ENCODE measurements at places on chromosomes 3 and 15.
A peak's percentile ranks its signal among the peaks of the same experiment; 100 is the strongest.

DNA sequence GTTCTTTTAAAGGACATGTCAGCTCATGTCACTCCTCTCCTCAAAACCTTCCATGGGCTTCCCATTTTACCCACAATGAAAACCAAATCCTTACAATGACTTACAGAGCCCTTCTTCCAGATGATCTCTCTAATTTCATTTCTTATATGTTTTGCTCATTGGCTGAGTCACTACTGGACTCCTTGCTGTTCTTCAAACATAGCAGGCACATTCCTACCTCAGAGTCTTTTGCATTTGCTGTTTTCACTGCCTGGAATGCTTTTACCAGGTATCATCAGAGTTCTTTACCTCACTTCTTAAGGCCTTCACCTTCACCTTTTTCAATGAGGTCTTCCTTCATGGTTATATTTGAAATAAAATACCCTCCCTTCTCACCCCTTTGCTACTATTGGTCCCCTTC, 57.3 kb downstream of the NECTIN3 start:
- peak; percentile 6 for DNase-seq

DNA sequence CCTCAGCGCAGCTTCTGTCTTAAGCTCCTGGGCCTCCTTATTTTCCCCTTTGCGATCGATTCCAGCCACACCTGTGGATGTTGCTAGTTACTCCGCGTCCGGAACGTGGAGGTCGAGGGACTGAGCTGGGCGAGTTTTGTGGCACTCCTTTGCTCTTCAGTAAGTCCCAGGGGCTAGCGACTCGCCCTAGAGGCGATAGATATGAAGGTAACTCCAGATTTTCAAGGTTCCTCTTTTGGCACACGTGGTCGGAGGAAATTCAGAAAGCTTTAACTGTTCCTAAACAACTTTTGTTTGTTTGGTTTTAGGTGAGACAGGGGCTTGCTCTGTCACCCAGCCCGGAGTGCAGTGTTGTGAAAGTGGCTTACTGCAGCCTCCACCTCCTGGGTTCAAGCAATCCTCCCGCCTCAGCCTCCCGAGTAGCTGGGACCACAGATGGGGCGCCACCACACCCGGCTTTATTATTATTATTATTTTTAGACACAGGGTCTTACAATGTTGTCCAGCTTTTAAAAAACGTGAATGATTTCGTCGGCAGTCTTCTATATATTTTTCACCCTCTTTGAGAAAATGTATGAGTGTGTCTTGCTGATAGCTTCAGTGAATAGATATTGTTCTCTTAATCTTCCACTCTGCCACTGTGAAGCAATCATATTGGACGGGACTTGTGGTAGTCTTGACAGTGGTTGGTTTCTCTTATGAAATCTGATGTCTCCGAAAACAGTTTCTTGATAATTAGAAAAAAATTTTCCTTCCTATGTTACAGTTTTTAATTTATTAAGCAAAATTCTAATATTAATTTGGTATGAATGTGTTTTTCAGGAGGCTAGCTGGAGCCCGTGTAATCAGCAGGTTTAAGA, 785 bp downstream of the MFSD1 start:
- DNase-seq, result no peak

- peak; percentile 34 for DNase-seq
These were observed 380.4 kb upstream of the PROK2 start for GRCh38 chr3:72165317-72165716.

GRCh38 chr3:146493221-146493620, 23.9 kb upstream of the PLSCR2 start:
- DNase-seq, result no peak

DNA sequence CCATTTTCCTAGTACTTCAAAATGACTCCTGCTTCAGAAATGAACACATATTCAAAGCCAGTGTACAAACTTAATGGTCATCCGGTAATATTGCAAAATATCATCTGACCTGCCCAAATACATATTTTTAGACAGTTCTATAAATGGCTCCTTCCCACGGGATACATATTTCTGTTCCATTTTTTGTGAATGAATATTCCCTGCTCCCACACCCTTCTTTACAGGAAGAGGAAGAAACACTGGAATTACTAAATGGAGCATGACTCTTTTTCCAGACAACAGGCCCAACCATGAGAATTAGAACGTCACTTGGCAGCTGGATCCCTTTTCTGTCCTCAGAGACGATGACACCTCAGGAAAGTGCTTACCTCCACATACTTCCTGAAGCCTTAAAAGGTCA, 38.0 kb upstream of the CBLB start:
- peak; percentile 66 for DNase-seq

DNA sequence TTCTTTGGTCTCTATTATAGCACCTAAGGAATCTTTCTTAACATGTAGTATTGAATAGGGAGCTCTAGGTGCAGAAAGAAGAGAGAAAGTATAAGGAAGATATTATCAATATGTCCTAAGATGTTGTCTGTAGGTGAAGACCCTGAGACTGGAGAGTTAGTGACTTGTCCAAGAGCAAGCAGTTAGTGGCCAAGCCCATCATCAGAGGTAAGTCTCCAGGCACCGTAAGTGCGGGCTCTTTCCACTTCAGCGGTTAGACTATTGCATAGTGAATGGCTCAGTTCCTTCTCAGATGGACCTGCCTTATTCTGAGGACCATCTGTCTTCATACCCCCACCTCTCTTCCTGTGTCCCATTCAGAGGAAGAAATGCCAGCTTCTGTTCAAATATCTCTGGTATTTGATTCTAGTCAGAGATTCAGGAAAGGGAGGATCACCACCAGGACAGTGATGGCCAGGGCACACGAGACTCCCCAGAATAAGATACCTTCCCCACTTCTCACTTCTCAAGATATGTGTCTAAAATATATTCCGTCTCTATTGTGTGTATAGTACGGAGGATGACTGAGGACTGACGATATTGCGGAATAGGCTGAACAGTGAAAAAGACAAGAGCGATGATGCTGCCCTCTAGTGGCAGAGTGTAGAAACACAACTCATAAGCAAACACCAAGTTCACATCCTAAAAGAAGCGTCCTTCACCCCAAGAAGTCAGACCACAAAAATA, 19.1 kb upstream of the ADGRG7 start:
- peak; percentile 76 for DNase-seq

- no peak for DNase-seq
These were observed 13.0 kb downstream of the PLD1 start for GRCh38 chr3:171797265-171797679.

GRCh38 chr15:47991357-47991756, 129.4 kb upstream of the SLC24A5 start:
- peak; percentile 1 for DNase-seq

DNA sequence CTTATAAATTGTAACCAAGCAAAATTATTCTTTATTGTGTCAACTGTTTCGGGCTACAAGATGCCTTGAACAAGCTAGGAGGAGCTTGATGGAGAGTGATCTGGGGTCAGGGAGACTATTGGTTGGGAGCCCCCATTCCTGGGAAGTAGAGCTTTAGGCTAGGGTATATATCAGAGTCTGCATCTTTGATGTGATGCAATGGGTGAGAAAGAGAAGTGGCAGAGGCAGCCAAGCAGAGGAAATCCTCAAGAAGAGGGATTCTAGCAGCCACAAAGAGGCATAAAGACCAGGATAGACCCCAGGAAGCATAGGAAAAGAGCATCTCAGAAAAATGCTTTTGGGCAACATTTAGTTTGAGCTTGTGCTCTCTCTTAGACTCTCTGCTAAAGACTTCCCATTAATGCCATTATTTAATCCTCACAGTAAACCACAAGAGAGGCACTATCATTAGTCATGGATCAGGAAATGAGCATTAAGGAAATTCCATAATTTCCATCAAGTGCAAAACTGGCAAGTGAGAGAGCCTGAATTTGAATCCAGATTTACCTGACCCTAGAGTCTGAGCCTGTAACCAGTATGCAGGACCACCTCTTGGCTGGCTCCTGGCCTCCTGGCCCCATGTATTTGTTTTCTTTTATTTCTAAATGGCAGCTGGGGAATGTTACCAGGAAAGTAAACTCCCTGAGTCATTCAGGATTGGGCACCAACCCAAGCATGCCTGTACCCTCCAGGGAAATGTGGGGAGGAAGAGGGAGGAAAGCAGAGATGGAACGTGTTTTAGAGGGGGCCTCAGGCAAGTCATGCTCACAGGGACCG, 118.7 kb downstream of the RPL22L1 start:
- peak; percentile 91 for DNase-seq

- DNase-seq, result peak; percentile 70
These were observed 47.4 kb upstream of the CRTC3 start for GRCh38 chr15:90482124-90483011.

DNA sequence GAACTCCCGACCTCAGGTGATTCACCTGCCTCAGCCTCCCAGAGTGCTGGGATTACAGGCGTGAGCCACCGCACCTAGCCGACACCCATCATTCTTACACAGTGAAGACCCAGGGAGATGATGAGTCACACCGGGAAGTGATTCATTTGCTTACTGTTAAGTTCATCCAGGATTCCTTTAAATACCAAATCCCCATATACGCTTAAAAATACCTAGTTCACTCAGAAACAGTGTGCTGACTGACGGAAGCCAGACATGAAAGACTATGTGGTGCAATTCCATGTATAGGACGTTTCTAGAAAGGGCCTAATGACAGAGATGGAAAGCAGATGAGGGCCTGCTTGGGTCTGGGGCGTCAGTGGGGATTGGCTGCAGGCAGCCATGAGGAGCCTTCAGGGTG, 75.2 kb downstream of the APBA2 start:
- peak; percentile 90 for DNase-seq

GRCh38 chr15:71273731-71274447, 158.6 kb downstream of the THSD4 start:
- DNase-seq, result no peak

- DNase-seq, result no peak
These were observed 494.0 kb upstream of the NR2F2 start for GRCh38 chr15:95836536-95836935.

GRCh38 chr3:56133423-56133822, 334.8 kb downstream of the ERC2 start:
- peak; percentile 83 for DNase-seq

GRCh38 chr3:194766845-194767244, 81.2 kb downstream of the FAM43A start:
- DNase-seq, result no peak

- DNase-seq, result no peak
These were observed 127.2 kb upstream of the DPH6 start for GRCh38 chr15:35673093-35673684.

DNA sequence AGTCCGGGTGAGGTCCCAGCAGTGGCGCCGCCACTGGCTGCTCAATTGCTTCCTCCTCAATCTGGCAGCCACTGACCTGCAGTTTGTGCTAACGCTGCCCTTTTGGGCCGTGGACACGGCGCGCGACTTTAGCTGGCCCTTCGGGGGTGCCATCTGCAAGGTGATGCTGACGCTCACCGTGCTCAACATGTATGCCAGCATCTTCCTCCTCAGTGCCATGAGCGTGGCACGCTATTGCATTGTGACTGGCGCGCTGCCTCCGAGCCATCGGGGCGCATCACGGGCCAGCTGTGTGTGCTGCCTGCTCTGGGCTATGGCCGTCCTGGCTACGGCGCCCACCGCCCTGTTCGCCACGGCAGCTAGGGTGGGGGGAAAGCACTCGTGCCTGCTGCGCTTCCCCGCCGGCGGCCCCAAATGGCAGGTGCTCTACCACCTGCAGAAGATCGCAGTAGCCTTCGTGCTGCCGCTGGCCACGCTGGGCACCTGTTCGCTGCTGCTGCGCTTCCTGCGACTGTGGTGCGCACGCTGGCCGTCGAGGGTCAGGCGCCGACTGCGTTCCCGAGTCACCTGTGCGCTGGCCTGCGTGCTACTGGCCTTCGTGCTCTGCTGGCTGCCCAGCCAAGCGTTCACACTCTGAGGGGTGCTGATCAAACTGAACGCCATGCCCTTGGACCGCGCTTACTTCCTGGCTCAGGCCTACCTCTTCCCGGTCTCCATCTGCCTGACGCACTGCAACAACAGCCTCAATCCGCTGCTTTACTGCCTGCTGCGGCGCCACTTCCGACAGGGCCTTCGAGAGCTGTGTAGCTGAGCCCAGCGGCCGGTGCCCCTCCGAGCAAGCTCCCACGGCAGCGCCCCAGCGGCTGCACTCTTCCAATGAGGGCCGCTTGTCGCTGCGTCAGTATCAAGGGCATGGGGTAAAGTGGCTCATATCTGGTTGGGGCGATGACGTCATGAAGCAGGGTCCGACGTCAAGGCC, 20.3 kb upstream of the ADAMTS7 start:
- DNase-seq, result no peak

DNA sequence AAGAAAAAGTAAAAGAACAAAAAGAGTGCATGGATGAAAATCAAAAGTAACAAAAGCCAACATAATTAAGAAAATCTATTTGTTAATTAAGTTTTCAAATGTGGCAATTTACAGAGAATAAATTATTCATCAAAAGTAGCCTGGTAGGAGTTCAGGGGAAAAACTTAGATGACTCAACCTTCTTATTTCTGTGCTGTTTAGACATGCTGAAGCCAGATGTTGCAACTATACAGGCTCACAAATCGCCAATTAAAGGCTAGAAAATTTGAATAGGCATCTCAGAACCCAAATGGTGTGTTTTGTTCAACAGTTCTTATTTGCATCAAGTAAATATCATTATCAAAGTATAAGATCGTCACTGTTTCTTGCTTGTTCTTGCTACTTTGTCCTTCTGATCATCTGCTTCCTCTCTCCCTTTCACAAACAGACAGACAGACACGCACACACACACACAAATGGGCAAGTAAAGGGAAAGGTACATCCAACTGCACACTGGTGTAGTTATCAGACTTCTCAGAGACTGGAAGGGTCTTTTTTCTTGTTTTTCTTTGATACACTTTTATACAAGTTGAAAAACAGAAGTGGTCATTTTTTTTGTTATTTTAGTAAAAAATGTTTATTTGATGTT, 572.2 kb downstream of the MECOM start:
- DNase-seq, result peak; percentile 63

GRCh38 chr15:89628301-89628700, 27.0 kb downstream of the KIF7 start:
- no peak for DNase-seq

GRCh38 chr3:138418601-138419206, 15.7 kb upstream of the ESYT3 start:
- no peak for DNase-seq

DNA sequence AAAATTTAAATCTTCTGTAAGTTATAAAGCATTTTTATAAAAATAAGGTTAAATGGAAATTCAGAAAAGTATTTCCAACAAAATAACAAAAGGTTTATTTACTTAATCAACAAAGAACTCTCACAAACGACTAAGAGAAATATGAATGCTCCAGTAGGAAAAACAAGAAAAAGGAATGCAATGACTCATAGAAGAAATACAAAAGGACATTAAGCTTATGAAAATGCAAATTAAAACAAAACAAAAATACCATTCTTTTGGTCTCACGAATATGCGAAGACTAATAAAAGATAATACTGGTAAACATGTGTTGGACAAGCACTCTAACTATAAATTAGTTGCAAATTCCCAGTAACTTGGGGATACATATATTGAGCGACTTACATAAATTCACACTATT, 17.5 kb upstream of the TBC1D5 start:
- peak; percentile 15 for DNase-seq

GRCh38 chr3:51385621-51386091, 565 bp downstream of the MANF start:
- peak; percentile 22 for DNase-seq

DNA sequence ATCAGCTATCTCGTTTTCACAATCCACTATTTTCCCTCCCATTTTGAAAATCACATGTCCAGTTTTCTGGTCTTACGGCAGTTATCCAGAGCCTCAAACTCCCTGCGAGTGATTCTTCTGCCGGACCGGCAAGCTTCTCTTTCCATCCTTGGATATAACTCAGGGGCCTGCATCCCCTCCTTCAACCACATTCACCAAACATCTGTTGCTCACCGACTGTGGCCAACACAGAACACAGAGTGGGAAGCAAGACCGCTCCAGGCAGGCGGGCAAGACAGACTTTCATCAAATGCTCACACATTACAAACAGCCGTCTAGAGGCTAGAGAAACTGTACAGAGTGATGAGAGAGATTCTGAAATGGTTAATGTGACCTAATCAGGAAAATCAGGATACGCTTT, 7.6 kb upstream of the SLC12A8 start:
- DNase-seq, result no peak

All from EH (cell line).